ENCODE measurements at places on chromosomes 11 and 22.

DNA sequence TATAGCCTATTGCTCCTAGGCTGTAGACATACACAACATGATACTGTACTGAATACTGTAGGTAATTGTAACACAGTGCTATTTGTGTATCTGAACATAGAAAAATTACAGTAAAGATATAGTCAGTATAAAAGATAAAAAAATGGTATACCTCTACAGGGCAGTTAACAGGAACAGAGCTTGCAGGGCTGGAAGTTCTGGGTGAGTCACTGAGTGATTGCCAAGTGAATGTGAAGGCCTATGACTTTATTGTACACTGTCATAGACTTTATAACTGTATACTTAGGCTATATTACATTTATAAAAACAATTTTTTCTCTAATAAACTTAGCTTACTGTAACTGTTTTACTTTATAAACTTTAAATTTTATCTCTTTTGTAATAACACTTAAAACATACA lies 332.4 kb upstream of the ARHGAP42 start:
- no peak for DNase-seq

- DNase-seq: no peak
Observed at GRCh38 chr22:19057539-19057938, 64.7 kb downstream of the DGCR2 start.

- peak; percentile 31 for DNase-seq
Observed at GRCh38 chr11:11243590-11244469, 109.2 kb downstream of the CSNK2A3 start.

DNA sequence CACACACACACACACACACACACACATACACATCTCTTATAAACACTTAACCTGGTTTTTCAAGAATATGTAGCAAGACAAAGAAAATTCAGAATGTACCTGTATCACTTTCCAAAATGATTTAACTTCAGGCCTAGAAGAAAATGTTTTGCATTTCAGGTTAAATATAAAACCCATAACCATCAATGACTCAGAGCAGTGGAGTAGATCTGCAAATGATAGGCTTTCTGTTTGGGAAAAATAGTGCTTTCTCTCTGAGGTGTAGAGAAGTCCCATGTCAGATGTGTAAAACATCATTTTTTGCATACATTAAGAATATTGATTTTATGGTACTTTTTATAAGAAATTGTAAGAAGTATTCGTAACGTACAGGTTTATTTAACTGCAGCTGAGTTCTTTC lies 116.9 kb downstream of the STK33 start:
- no peak for DNase-seq

DNA sequence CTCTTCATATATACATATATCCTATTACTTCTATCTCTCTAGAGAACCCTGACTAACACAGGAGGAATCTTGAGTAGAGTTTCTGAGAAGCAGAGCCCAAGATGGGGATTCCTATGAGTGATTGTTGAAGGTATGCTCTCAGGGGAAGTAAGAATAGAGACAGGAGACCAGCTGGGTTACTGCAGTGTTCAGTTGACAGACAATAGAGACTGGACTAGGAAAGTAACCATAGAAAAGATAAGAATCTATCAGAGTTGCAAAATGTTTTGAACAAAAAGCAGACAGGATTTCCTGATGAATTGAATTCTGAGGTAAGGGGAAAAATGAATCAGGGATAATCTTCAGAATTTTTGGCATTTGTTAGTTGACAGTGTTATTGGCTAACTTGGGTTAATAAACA lies 54.4 kb downstream of the SLC17A6 start:
- DNase-seq: no peak

DNA sequence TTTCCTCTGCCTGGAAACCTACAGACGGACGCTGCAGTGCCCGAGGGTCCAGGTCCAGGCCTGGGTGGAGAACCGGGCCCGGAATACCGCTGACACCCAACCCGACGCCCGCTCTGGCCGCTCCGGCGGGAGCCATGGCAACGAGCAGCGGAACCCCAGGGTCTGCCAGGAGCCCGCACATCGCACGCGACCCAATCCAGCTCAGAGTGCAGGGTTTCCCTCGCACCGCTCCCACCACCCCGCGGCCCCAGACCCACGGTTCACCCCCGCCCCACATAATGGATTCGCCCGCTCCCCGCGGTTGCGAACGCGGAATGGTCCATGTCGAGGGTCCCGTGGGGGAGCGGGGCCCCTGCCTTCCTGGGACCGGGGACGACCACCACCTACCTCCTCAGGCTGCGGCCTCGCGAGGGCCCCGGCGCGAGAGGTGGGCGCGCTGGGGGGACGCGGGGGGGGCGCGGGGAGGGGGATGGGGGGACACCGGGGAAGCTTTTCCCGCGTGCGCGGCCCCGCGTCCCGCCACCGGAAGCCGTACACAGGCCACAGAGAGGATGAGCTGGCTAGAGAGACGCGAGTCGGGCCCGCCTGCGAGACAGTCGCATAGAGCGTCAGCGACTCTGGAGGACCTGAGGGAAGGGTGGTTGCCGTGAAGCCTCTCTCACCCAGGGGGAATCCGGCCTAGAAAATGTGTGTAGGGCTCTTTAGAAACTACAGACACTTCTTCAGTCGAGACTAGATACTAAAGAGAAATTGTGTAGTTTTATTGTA lies at the start of gene SSRP1:
Gene SSRP1, minus strand, starts transcription at position 550 of the 768 bp plus-strand sequence. CDS start 771 bp downstream, outside the sequence.
- DNase-seq: peak; percentile 87

DNA sequence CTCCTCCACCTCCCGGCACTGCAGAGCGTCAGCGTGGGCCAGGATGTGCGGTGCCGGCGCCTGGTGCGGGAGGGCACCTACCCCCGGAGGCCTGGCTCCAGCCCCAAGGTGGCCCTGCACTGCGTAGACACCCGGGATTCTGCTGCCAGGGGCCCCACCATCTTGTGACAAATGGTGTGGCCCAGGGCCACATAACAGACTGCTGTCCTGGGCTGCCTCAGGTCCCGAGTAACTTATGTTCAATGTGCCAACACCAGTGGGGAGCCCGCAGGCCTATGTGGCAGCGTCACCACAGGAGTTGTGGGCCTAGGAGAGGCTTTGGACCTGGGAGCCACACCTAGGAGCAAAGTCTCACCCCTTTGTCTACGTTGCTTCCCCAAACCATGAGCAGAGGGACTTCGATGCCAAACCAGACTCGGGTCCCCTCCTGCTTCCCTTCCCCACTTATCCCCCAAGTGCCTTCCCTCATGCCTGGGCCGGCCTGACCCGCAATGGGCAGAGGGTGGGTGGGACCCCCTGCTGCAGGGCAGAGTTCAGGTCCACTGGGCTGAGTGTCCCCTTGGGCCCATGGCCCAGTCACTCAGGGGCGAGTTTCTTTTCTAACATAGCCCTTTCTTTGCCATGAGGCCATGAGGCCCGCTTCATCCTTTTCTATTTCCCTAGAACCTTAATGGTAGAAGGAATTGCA lies 13.5 kb downstream of the TSKU start:
- DNase-seq: no peak

DNA sequence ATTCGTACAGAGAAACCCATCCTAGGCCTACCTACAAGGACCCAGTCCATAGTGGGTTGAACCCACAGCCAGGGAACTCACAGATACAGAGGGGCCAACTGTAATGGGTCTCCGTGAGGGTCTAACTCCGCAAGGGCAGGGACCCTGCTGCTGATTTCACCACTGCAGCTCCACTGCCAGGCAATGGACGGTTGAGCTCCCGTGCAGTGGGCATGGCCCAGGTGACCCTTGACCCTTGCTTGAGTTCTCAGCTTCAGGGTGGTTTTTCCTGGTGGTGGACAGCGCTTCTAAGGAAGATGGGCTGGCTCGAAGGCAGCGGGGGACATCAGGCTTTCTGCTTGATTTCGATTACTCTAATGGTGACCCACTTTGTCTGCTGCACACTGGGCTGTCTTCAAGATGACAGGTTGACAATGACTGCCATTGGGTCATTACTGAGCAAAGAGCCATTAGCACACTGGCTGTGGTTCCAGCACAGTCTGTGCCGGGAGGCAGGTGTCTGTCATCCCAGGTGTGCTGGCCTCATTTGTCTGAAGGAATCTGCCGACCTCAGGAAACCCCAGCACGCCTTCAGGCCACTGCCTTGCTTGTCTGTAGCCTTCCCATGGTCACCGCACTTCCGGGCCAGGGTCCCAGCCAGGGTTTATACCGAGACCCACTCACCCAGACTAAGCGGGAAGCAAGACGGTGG lies 3.7 kb upstream of the GAL start:
- no peak for DNase-seq

DNA sequence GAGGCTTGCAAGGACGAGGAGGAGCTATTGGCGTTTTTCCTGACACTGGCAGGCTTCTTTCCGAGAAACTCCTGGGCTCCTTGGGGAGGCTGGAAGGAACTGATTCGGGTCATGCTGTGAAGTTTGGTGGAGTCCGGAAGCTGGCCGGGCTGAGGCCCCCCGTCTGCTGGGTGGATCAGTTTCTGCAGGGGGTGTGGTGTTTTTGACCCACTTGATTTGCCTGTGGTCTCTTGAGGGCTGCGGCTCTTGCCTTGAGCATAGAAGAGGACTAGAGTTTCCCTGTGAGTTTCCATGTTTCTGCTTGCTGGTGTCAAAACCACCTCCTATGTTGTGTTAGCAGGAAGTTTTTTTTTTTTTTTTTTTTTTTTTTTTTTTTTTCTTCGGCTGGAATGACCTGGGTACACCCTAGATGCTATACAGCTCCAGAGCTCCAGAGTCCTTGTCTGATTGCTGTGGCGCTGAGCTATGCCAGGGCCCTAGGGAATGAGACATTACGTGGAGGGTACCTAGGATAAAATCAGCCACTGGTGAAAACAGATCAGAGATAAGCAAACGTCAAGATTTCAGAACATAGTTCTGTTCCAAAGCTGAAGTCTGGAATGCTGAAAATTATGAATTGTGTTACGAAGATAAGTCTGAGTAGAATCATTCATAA lies 728 bp downstream of the TBC1D22A start:
- no peak for DNase-seq

DNA sequence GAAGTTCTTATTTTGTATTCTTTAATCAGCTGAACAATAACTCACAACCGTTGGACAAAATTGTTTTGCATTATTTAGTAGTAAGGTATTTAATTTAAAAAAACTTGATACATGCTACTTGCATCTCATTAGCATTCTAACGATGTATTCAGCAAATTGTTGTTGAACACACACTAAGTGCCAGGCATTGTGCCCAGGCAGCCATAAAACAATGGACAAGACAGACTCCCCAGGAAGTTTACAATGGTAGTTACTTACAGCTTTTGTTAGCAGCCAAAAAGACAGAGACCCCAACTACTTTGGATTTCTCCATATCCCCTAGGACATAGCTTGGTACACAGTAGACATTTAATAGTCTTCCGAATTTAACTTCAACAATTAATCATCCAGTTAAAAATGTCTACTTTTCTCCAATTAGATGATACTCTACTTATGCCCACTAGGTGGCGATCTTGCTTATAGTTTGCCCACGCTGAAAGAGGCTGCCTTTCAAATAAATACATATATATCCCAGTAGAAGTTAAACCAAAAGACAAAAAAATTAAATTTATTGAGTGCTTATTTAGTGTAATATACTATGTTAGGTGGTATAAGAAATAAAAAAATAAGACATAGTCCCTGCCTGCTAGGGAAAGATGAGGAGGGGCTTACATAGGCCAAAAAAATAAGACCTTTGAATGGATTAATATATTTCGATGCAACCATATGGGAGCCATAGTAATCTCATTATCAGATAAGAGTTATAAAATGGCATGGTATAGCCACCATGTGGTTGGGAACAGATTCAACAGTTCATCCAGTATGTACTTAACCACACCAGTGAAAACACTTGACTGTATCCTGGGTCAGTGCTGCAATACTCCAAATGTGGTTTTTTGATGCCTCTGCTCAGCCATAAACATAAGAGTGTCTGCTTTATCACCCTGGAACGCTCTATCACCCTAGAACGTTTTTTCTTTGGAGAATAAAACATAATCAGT lies 2.0 kb upstream of the FJX1 start:
- DNase-seq: peak; percentile 57

DNA sequence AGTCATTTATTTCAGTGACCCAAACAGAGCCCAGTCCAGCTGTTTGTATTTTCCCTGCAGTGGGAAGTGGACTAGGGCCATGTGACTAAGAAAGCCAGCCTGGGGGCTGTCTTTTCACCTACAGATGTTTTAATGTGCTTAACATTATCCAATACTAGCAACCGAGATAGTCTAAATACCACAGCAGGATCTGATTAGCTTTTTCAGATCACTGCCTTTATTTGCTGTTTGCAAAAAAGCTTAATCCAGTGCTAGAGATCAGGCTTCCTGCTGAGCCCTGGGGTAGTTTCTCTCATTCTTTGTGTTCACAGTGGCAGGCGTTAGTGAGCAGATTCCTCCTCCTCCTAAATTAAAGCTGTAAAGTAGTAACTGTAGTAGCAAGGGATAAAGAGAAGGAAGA lies 35.0 kb downstream of the ZC3H12C start:
- no peak for DNase-seq

DNA sequence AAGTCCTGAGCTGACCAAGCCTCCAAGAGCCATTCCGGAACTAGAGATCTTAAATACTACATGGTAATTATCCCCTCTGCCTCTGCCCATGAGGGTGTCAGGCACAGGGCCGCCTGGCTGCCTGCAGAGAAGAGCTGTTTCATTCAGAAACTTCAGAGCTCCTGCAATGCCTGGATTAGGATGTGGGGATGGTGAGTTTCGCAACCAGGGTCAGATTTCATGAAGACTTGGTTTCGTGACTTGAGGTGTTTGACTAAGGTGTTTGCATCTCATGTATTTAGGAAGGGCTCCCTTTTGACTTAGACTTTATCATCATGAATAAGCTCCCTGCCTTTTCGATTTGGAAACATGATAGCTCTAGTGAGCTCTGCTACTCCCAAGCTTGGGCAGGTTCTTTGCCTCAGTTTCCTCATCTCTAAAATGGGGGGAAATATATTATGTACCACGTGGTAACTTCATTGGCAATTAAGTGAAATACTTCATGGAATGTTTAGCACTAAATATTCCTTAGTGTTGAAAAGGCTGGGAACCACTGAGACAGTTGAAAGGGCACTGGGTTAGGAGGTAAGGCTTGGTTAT lies 9.1 kb downstream of the TIMP3 start:
- no peak for DNase-seq

DNA sequence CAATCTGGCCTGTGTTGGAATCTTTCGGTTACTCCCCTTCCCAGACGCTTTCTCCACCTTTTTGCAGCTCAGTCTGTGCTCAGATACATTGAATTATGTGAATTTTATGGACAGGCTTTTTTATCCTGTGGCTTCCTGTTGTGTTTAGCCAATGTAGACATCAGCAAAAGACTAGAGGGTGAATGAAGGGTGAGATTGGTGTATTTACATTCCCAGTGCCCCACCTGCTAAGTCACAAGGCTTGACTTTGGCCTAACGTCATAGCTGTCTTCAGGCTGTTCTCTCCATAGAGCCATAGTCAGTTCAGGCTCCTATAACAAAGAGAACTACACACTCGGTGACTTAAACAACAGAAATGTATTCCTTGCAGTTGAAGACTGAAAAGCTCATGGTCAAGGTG lies 97.5 kb upstream of the FSHB start:
- no peak for DNase-seq

DNA sequence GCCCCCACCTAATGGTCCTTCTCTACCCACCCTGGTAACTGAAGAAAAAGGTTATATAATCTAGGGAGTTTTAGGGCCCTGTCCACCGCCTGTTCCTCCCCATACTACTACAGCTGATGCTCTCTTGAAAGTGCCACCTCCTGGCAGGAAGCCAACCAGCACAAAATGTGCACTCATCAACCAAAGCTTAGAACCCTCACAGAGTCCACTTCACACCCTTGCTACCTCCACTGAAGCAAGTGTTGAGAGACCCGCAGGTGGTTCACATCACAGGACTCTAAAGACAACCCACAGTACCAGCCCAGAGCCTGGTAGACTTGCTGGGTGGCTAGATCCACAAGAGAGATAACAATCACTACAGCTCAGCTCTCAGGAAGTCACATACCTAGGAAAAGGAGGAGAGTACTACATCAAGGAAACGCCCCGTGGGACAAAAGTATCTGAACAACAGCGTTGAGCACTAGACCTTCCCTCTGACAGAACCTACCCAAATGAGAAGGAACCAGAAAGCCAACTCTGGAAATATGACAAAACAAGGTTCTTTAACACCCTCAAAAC lies 17.5 kb upstream of the OR10W1 start:
- DNase-seq: no peak

All from RWPE1 (cell line).